Activated T-helper 1 cell treated with anti-CD3 and anti-CD28 coated beads, Interleukin-12 subunit alpha, Interleukin-12 subunit beta, Interleukin-2, Interleukin-4 antibody, amounts not matched to agents 30 ng/mL and 10 ng/mL and 1 ng/mL, durations not matched to agents 14 hours and 24 hours and 36 hours (primary cell): ENCODE measurements at places on chromosomes 12 and 14. TPM values are rescaled to one million over a fixed set of nuclear protein-coding genes. Genes with fewer than 3 reads are reported as not detected.
A peak's percentile ranks its signal among the peaks of the same experiment; 100 is the strongest.

- DNase-seq: no peak
Measured at GRCh38 chr12:42749239-42749638, 159.7 kb upstream of the PRICKLE1 start.

Gene ERC1
- 33.6 and 34.3 TPM in 2 replicates for total RNA-seq

Gene CCDC85C
- total RNA-seq: 7.4 and 7.6 TPM in 2 replicates

DNA sequence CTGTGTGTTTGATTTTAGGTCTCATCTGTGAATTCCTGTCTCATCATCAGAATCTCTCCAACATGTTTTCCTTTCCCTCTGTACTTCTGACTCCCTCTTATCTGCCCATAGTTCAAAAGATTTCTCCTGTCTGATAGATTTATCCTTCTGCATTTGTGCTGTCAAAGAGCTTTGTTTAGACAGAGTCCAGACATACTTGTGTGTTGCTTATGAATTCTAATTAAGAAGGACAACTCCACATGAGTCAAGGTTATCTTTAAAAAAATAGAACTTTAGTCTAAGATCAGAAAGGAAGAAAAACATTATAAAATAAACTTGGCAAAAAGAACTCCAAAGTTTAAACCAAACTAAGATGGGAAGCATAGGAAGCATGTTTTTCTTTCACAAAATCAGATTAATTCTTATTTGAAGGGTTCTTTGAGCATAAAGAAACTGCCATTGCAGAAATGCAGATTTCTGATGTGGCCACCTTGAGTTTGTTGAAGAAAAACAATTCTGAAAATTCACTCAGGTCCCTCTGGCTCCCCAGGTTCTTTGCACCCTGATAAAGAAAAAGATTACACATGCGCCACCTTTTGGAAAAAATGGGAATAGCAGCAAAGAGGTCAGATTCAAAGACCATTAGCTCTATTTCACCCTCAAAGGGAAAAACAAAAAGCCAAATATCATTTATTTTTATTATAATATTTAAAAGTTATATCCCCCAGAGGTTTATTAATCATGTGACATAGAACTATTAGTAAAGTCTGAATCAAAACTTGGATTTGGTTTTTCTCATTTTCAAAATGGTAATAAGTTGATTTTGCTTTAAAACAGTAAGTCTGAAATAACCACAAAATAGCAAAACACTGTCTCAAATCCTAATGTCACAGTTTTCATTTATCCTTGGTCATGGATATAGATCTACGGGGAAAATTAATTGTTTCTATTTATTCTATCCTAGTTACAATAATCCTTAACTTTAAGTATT lies 143.7 kb upstream of the DCN start:
- peak; percentile 3 for DNase-seq

Gene TMPRSS12
- total RNA-seq: not detected in 2 replicates

GRCh38 chr14:50362764-50363713 lies 33.6 kb downstream of the CDKL1 start:
- peak; percentile 19 for DNase-seq

DNA sequence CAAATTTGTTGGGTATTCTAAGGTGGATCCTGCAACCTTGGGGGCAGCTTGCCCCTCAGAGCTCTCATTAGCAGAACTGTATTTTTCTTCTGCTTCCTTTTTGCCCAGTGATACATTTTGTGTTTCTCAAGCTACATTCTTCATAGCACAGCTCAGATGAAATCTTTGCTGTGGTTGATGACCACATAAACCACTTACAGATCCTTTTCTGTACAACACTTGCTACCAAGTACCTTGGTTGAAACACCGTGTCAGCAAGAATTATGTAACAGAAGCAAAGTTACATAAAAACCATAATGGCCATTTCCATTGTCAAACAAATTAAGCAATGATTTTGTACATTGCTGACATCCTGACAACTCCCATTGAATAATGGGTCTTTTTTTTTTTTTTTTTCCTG lies 9.7 kb upstream of the PLBD1 start:
- no peak for DNase-seq

GRCh38 chr14:36724162-36724561 lies 62.5 kb downstream of the PAX9 start:
- DNase-seq: no peak

Gene SLCO1B1
- total RNA-seq: not detected in 2 replicates

DNA sequence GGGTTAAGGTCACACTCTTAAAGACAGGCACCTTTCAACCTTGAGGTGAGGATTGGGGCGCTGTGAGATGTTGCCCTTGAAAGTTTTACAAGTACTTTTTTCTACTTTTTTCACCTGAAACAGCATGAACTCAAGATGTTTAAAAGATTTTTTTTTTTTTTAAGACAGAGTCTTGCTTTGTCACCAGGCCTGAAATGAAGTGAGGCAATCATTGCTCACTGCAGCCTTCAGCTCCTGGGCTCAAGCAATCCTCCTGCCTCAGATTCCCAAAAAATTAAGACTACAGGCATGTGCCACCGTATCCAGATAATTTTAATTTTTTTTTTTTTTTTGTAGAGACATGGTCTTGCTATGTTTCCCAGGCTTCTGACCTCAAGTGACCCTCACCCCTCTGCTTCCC lies 243.9 kb downstream of the DIO2 start:
- DNase-seq: no peak

GRCh38 chr12:68491204-68491960 lies 119.3 kb upstream of the RAP1B start:
- no peak for DNase-seq

- DNase-seq: no peak
Measured at GRCh38 chr12:25320123-25321006, 69.6 kb upstream of the KRAS start.

DNA sequence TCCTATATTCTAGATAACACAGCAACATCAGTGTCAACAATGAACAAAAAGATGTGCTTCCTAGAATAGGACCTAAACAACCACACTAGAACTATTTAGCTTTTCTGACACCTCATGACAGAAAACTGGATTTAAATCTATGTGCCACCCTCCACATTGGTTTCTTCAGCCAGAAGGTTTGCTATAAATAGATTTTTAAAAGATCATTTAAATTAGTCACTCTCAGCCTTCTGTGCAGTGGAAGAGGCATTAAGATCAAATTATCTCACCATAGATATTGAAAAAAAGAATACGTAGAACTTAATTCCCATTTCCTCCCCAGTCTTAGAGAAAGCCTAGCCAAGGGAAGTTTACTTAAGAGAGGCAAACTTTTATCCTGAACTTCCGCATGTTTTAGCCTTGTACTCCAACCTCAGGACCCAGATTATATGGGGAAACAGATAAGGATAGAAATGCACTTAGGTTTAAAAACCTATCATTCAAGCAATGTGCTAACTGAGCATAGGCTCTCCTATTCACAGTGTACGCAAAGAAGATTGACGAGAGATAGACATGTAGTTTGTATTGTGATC lies 59.6 kb downstream of the NELL2 start:
- no peak for DNase-seq

Gene RBMS2
- total RNA-seq: 4.0 and 6.5 TPM in 2 replicates

Gene MORN3
- 0.41 and 0.61 TPM in 2 replicates for total RNA-seq

DNA sequence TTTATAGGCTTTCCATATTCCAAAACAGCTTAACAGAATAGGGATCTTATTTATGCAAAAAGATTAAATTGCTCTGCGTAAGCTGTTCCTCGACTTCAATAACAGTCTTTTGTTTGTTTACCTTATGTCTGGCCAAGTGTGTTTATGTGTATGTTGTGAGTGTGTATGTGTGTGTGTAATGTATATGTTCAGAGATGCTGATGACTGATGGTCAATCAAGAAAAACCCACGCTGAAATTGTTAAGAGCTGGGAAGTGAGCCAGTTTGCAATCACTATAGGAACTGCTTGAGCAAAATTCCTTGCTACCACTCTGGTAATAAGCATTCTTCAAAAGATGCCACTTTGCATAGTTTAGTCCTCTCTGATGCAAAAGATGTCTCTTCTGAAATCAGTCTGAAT lies 59.6 kb downstream of the PRKD1 start:
- no peak for DNase-seq

DNA sequence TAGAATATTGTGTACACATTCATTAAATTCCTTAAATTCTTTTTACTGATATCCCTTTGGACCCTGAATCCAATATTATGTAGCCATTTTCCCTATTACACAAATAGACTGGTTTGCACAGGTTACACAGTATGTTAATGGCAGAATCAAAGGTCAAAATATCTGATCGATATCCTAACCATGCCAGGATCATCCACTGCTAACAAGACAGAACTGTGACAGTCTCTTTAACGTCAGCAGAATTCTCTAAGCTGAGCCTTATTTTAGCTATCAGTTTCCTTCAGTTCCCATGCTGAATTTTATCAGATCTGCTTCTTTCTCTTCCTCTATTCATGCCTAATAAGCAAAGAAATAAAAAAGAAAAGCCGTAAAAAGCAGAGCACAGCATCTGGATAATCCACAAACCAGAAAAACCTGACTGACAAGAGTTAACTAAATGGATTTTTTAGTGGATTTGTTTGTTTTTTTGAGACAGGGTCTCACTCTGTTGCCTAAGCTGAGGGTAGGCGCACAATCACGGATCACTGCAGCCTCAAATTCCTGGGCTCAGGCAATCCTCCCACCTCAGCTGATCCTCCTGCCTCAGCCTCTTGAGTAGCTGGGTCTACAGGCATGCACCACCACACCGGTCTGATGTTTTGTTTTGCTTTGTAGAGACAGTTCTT lies 130.4 kb downstream of the PAWR start:
- no peak for DNase-seq

DNA sequence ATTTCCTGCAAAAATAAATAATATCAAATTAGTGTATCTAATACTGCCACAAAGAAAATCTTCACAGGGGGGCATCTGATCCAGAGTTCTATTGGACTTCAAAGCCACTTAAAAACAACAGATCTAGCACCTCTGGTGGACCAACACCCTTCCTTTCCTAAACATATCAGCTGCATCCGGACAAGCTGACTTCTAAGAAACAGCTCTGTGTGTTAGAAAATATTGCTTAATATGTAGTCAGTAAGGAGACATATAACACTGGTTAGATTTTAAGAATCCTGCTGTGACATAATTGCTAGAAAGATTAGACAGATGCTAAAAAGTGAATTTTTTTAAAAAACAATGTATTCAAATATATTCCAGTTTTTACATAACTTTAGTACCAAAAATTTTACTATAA lies 61.1 kb upstream of the PTPRB start:
- DNase-seq: no peak

Gene TBC1D30
- total RNA-seq: 1.1 and 1.6 TPM in 2 replicates

Gene JPH4
- total RNA-seq: 0.05 TPM in 1 of 2 replicates, not detected in the other

DNA sequence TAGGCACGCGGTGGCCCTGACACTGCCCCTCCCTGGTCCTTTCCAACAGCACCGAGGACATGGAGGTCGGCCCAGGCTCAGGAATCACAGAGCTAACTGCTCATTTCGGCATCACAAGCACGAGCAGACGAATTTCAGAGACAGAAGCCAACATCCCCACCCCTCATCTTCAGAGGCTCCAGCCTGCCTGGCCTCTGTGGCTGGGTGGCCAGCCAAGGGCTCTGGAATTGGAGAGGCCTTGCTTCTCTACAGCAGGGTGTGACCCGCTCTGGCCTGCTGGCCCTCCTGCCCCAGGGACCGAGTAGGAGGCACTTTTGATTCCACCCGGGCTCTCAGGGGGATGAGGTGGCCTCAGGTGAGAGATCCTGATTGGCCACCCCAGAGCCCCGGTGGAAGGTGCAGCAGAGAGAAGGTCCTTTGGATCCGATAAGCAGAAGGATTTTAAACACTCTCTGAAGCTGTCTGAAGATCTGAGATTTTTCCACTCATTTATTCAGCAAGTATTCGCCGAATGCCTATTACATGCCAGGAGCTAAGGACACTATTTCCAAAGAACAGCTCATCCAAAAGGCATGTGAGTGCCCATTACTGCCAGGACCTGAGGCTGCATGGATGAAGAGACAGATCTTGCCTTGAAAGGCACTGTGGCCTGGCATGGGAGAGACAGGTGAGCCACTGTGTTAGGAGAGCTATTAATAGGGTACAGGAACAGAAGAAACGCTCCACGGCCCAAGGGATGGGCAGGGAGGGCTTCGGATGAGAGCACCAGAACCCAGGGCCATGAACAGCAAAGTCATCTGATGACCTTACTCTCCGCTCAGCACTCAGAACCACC lies 10.2 kb downstream of the BAG5 start:
- no peak for DNase-seq

GRCh38 chr12:109592195-109592904 lies 18.8 kb downstream of the MVK start:
- no peak for DNase-seq

Gene MMP14
- 1.5 and 2.6 TPM in 2 replicates for total RNA-seq

DNA sequence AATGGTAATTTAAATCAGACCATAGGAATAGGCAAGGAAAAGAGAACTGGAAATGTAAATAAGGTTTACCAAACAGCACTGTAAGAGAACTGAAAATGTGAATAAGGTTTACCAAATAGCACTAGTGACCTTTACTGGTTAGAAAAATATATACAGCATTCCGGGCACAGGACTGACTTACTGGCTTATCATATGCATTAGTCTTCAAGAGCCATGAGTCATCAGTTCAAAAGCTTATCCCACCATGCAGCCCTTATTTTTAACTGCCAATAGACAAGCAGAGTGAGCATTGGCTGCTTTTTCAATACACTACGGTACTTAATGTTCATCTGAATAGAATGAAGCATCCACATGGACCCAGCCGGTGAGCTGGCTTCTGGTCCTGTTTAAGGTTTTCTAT lies 13.0 kb upstream of the NELL2 start:
- DNase-seq: no peak

DNA sequence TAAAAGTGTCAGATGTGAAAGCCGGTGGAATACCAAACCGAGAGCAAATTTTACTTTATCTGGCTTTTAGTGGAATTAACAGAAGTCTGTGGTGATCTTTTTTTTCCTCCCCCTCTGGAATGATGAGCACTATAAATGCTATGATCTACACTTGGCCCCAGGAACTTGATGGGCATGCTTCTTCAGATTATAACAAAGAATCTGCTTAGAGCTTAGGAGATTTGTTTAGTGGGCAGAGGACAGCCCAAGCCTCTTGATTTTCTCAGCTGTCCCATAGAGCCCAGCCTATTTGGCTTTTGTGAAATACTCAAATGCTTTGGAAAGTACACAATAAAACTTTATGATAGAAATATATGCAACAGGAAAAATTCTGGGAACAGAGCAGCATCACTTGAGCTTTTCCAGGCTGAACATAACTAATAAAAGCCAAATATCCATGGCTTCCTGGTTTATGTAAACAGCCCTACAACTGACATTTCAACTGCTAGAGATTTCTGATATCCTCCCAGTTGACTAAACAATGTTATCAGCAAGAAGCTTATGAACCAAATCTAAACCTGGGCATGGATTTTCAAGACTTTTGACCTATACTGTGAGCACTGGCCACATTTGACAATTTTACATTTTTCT lies 149.6 kb downstream of the PLXNC1 start:
- DNase-seq: no peak

DNA sequence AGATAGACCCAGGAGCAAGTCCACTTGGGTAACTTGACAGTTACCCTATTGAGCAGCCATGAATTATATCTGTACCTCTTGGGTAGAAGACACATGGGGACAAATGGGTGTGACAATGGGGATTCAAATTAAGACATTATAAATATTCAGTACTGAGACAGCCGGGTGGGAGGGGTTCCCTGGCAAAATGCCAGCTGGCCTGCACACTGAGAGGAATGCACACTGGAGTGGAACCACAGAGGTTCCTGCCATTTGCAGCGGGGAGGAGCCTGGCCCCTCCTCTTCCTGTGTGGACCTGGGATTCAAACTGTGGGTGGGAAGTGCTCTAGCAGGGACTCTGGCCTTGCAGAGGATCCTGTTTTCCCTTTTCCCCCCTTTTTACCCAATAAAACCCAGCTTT lies 118.7 kb upstream of the CDKN3 start:
- DNase-seq: no peak
